ENCODE measurements at places on chromosomes 5 and 9. TPM values are rescaled to one million over a fixed set of nuclear protein-coding genes. Genes with fewer than 3 reads are reported as not detected.

DNA sequence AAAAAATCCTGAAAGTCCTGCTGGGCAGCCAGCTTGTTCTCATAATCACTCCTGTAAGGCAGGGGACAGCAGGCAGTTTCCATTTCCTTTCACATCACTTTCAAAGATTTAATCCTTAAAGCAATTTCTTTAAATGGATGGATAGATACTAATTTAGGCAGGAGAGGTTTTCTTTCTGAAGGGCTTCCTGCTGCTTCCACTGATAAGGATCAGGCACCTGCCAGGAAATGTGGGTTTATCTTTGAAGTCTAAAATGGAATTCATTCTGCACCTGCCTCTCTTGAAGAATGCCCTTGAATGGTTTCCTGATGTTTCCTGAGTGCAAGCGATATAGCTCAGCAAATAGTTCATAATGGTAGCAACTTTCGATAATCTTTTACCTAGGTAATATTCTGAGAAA lies 64.5 kb downstream of the STARD4 start:
- no peaks in the 10 kb centered on the region for H3K27me3 ChIP-seq
- H3K36me3 ChIP-seq: peaks cover 67% of the 10 kb centered on the region
- H3K4me1 ChIP-seq: peaks cover 6% of the 10 kb centered on the region
- H3K27ac ChIP-seq: no peak overlapping the region

DNA sequence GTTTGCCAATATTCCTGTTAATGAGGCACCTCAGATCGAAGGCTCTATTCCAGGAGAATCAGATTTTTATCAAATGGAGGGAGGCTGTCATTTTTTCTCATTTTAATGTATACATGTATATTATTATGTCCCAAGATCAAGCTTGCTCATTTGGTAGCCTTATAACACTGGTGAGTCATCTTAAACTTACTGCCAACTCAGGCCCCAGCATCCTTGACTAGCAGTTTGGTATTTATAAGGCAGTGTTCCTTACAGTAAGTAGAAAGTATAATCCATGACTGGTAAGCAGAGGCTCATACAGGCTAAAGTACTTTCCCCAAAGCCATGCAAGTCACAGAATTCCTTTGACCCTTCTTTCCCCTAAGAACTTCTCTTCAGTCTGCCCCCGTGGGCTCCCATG lies 90.7 kb upstream of the NR3C1 start:
- H3K4me1 ChIP-seq: no peaks in the 10 kb centered on the region
- H3K27me3 ChIP-seq: no peaks in the 10 kb centered on the region
- H3K27ac ChIP-seq: no peak overlapping the region
- H3K36me3 ChIP-seq: no peaks in the 10 kb centered on the region
- H3K4me3 ChIP-seq: no peak overlapping the region

- H3K36me3 ChIP-seq: peaks cover 94% of the 10 kb centered on the region
- no peak for DNase-seq
- H3K27ac ChIP-seq: no peak overlapping the region
- H3K4me1 ChIP-seq: no peaks in the 10 kb centered on the region
- H3K4me3 ChIP-seq: no peak overlapping the region
Observed at GRCh38 chr9:36204906-36205547, 14.3 kb downstream of the CLTA start.

- no peak overlapping the region for H3K4me3 ChIP-seq
- DNase-seq: no peak
- no peaks in the 10 kb centered on the region for H3K4me1 ChIP-seq
Observed at GRCh38 chr5:148177207-148177606, 8.9 kb downstream of the SPINK14 start.

TMOD1 gene
- total RNA-seq: 0.42 TPM

DNA sequence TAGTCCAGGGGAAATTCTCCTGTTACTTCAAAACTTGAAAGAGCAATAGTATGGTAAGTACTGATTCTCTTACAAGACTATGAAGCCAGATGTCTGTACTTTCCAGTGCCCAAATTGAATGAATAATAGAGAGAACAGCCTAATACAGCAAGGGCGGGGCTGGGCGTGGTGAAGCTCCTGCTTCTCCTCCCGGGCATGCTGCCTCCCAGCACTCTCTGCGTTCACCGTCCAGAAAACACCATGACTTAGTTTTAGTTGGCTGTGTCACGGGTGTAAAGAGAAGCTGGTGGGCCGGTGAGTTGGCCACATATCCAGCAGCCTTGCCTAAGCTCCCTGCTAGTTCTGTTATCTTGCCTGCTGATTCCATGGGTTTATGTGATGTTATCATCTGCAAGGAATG lies 40.7 kb upstream of the ADAMTS2 start:
- H3K4me3 ChIP-seq: no peak overlapping the region
- no peaks in the 10 kb centered on the region for H3K4me1 ChIP-seq
- H3K27me3 ChIP-seq: no peaks in the 10 kb centered on the region
- H3K36me3 ChIP-seq: no peaks in the 10 kb centered on the region
- H3K27ac ChIP-seq: no peak overlapping the region
- no peak for DNase-seq

RNF208 gene
- total RNA-seq: 0.09 TPM

GRCh38 chr5:180072556-180072955 lies 997 bp upstream of the RNF130 start:
- no peaks in the 10 kb centered on the region for H3K36me3 ChIP-seq
- no peak overlapping the region for H3K27ac ChIP-seq
- peaks cover 12% of the 10 kb centered on the region for H3K4me1 ChIP-seq

DNA sequence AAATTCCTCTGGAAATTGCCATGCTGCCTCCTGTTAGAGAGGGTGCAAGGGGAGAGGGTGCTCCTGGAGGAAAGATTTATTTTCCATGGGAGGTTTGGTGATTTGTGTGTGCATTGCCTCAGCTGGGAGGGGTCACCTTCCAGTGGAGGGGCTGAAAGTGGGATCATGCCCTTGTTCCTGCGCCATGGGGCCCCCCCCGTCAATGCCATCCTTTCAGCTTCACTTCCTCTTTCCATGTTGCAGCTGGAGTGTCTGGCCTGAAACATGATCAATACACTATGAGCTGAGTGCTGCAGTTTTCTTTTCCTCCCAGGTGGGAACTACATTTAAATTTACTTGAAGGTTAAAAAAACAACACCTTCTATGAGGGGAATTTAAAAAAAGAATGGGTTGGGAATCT lies 176.8 kb downstream of the MELK start:
- H3K27me3 ChIP-seq: peaks cover 12% of the 10 kb centered on the region
- no peak overlapping the region for H3K27ac ChIP-seq
- no peaks in the 10 kb centered on the region for H3K4me1 ChIP-seq

DNA sequence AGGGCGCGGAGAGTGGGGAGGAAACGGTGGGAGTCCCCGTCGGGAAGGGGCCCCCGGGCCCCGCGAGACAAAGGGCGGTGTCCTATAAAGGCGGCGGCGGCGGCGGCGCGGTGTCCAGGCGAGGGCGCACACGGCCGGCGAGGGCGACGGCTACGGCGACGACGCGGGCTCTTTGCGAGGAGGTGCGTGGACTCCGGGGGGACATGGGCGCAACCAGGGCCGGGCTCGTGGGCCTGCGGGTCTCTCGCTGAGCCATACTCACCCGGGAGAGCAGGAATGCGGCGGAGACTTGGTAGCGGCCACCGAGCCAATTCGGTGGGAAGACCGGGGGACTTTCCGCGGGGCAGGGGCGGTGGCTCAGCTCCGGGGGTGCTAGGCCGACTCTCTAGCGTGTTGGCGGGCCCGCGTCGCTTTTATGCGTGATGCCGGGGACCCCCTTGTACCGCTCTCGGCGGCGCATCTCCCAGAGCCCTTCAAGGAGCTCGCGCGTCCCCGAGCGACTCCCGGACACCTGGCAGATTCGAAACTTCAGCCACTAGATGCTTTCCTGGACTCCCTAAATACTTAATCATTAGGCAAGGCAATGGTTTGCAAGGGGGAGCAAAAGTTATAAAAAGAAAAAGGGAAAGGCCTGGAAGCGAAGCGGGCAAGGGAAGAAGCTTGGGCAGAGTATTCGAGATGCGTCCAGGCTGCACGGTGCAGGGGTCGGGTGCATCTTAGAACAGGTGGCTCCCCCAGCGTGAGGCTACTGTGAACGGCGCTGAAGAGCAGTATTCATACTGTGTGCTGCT lies 5.9 kb upstream of the TAL2 start:
- H3K4me1 ChIP-seq: peaks cover 2% of the 10 kb centered on the region
- peak overlapping the region; percentile 34 for H3K4me3 ChIP-seq
- H3K36me3 ChIP-seq: no peaks in the 10 kb centered on the region

GRCh38 chr5:181187500-181188213 lies 17.3 kb downstream of the TRIM7 start:
- H3K4me1 ChIP-seq: peaks cover 19% of the 10 kb centered on the region
- no peak overlapping the region for H3K4me3 ChIP-seq
- H3K27ac ChIP-seq: no peak overlapping the region

- H3K27me3 ChIP-seq: no peaks in the 10 kb centered on the region
- no peak for DNase-seq
- no peak overlapping the region for H3K4me3 ChIP-seq
- peak overlapping the region; percentile 53 for H3K27ac ChIP-seq
- H3K4me1 ChIP-seq: no peaks in the 10 kb centered on the region
- no peaks in the 10 kb centered on the region for H3K36me3 ChIP-seq
Observed at GRCh38 chr9:92600462-92601261, 64.9 kb upstream of the ECM2 start.

- no peaks in the 10 kb centered on the region for H3K4me1 ChIP-seq
- H3K27me3 ChIP-seq: no peaks in the 10 kb centered on the region
- H3K4me3 ChIP-seq: no peak overlapping the region
- H3K36me3 ChIP-seq: no peaks in the 10 kb centered on the region
- H3K27ac ChIP-seq: no peak overlapping the region
Observed at GRCh38 chr5:59418808-59419207, 474.7 kb downstream of the PDE4D start.

Measured in thymus (tissue), 14 donors.